ENCODE measurements at places on chromosomes 4 and X.

- no peak for DNase-seq
Observed at GRCh38 chr4:159433337-159433736, 330.5 kb downstream of the RAPGEF2 start.

- no peak for DNase-seq
Observed at GRCh38 chr4:101037938-101038413, 309.4 kb downstream of the PPP3CA start.

DNA sequence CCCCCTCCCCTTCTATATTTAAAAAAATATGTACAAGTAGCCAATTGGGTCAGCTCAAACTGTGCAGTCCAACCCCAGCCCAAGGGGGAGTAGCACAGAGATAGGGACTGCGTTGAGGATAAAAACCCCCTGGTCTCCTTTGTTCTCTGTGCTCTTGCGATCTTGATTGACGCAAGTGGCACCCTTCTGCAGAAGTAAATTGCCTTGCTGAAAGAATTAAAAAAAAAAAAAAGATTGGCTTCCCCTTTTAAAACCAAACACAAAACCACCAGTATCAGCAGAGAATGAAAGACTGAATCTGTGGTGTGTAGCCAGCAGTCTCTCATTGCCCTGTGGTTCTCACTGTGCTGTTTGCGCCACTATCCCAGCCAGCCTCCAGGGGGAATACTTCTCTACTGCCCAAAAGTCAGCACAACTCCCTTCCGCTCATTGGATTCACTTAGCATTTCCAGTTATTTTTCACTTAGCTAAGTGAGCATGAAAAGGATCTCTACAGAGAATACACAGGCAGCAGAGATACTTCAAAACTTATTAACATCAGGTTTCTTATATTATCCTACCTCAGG lies 29.7 kb downstream of the MANBA start:
- DNase-seq: no peak

GRCh38 chr4:21890231-21890630 lies 58.3 kb downstream of the KCNIP4 start:
- no peak for DNase-seq

GRCh38 chrX:107199491-107199890 lies 6.7 kb downstream of the NUP62CL start:
- DNase-seq: no peak

DNA sequence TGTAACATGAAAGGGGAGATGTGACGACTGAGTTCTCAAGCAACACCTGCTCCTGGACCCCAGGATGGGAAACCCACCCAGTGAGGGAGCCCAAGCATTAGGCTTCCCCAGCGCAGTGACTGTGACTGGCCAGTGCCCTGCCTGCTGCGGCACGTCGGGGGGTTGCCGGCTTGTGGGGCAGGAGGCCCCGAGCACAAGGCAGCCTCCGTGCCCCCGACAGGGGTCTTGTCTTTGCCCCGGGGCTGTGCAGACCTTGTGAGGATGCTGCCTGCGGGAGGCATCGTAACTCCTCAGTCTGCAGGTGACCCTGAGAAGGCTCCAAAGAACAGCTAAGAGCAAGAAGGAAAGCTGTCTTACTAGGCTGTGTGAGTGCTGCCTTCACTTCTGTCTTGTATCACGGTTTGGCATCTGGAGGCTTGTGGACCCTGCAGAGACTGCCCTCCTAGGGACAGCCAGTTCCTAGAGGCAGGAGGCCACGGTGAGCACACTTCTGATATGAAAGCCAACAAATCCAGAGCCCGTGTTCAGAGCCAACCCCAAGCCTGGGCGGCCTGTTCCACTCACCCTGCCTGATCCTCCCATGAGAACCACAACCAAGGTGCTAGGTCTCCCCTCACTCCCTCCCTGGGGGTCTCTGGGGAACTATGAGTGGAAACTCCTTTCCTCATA lies 47.7 kb downstream of the FGFRL1 start:
- DNase-seq: no peak

DNA sequence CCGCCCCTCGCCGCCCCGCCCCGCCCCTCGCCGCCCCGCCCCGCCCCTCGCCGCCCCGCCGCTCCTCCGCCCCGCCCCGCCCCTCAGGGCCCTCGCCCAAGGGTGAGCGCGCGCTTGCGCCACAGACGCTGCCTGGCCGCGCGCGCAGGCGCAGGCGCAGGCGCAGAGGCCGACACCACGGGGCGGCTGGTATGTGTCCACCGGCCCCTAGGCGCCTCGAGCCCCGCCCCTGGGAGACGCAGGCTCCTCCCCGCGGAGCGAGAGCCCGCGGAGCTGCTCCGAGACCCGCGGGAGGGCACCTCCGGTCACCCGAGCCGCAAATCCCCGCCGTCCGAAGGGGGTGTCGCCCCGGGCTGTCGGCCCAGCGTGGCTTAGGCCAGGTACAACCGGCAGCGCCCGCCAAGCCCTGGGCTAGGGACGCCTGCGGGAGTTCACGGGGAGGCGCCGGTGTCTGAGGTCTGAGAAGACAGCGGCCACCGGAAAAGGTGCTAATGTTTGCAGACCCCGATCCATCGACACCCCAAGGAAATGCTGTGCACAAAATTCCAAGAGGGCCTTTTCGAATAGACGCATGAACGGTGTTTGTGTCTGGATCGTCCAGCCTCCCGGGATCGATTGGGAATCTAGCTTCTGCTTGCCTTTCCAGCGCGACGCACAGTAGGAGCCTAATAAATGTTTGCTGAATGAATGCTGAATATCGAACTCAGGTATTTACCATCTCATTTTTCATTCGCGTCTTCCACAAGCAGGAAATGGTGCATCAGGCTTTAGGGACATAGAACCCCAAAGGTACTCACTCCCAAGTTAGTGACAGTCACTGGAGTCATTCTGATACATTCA lies 473 bp upstream of the CCNQ start:
- peak; percentile 90 for DNase-seq

GRCh38 chr4:181755846-181756245 lies 487.4 kb upstream of the TENM3 start:
- DNase-seq: no peak

DNA sequence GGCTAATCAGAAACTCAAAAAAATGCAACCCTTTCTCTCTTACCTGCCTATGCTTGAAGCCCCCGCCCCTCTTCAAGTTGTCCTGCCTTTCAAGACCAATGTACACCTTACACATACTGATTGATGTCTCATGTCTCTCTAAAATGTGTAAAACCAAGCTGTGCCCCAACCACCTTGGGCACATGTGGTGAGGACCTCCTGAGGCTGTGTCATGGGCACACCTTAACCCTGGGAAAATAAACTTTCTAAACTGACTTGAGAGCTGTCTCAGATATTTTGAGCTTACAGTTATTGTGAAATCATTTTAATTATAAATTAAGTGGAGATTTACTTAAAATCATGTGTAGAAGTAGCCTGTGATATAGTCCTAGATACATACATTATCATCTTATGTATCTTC lies 22.2 kb downstream of the GUF1 start:
- DNase-seq: no peak

DNA sequence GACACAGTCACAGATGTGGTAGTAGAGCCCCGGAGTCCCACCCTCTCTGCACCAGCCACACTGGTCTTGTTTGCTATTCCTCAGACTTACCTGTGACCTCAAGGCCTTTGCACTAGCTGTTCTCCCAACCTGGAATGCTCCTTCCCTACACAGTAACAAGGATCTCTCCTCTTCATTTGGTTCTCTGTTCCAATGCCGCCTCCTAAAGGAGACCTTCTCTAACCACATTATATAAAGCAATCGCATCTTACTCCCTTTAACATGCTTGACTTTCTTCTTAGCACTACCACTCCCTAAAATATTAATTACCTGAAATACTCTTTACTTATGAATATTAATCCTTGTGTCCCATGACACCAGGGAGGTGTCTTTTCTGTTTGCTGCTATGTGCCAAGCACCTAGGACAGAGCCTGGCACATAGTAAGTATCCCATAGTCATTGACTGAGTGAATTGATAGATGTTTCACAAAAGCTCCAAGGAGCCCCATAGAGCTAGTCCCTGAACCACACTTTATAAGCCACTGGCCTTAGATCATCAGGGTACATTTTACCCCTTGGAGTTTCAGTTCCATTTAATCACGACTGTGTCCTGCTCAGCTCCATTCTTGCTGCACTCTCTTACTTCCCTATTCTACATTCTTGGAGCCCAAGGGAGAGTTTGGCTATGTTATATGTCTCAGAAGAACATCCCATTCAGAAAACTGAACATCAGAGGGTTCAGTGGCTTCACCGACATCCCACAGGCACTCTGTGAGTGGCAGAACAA lies 312.7 kb downstream of the RAB28 start:
- no peak for DNase-seq

DNA sequence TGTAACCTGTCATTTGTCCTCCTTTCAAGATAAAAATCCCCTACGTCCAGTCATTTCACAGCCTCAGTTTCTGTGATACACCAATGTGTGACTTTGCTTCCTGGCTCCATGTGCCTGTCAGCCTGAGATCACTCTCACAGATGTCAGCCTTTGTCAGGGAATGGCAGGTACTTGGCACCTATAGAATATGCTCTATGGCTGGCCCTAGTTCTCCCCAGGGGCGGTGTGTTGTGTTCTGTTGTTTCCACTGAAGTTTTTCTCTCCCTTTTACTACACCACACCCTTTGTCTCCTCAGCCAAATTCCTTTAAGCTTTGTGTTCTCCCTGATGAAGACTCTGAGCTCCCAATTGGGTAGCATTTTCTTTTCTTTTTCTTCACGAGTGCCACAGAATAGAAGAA lies 81.7 kb downstream of the ALPK1 start:
- DNase-seq: no peak

DNA sequence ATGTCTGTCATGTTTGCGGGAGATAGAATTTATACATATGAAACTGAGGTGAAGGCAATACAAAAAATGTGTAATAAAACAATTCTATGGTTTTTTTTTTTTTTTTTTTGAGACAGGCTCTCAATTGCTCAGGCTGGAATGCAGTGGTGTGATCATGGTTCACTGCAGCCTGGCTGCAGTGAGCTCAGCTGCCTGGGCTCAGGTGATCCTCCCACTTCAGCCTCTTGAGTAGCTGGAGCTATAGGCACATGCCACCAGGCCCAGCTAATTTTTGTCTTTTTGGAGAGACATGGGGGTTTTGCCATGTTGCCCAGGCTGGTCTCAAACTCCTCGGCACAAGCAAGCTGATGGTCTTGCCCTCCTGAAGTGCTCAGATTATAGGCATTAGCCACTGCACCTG lies 10.1 kb downstream of the RADX start:
- no peak for DNase-seq

DNA sequence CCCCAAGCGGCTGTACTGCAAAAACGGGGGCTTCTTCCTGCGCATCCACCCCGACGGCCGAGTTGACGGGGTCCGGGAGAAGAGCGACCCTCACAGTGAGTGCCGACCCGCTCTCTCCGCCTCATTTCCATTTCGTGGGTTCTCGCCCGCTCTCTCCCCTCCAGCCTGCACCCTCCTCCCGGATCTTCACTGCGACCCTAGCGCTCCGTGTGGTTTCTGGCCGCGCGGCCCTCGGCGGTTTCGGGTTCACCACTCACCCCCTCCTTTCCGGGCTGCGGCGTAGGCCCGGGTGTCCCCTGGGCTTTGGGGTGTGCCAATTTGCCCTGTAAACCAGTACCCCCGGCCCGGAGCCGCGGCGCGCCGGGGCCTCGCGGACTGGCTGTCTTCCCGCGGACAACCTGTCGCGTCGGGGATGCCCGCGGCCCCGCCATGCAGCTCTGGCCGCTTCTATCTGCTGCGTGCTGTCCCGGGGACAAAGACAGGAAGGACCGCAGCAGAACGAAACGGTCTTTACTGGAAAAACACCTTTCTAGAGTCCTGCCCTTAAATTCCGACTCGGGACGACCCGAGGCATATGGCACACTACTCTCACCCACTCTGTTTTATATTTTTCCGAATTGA lies 737 bp downstream of the FGF2 start:
- DNase-seq: peak; percentile 45

- peak; percentile 24 for DNase-seq
Observed at GRCh38 chr4:156971676-156972378, at the start of gene PDGFC. PDGFC (minus strand) TSS chr4:156971799; CDS start chr4:156970903, 896 bp downstream.

- no peak for DNase-seq
Observed at GRCh38 chr4:185054272-185054671, 36.0 kb downstream of the HELT start.

DNA sequence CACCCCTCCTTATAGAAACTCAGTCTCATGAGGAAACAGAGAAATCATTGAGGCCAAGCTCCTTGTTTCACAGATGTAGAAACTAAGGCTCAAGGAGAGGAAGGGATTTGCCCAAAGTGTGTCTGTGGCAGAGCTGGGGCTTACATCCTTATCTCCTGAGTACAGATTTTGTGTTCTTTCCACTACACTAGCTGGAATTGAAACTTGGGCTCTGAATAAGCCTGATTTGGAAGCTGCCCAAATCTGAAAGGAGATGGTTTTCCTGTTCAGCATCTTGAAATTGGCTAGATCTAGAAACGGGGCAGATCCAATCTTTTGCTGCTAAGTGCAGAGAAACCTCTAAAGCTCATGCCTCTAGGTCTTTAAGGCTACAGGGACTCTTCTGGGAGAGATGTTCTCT lies 24.3 kb downstream of the AWAT2 start:
- DNase-seq: no peak

DNA sequence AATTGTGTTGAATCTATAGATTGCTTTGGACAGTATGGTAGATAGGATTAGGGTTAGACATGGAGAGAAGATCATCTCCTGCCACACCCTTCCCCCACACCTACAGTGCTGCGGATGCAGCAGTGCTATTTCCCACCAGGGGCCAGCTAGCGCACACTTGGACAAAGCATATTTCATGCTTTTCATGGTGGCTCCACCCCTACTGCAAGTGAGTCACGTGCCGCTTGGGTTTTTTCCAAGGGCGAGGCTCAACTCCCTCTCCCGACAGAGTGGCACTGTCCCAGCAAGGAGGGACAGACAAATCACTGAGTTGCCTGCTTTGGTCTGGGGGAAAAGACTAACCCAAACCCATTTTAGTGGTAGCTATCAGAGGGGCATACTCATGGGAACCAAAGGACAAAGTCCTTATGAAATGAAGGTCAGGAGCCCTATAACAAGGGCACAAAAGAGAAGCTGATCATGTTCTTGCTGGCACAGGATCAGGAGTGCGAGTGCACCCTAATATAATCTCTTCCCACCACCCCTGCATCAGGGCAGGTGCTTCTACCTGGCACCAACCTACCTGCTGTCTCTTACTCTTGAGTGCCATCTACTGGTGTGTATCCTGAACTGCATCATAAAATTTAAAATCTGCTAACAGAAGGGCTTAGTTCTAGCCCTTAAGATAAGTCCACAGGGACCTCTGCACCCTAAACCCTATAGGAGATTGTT lies 55.1 kb upstream of the PGAM4 start:
- peak; percentile 2 for DNase-seq

DNA sequence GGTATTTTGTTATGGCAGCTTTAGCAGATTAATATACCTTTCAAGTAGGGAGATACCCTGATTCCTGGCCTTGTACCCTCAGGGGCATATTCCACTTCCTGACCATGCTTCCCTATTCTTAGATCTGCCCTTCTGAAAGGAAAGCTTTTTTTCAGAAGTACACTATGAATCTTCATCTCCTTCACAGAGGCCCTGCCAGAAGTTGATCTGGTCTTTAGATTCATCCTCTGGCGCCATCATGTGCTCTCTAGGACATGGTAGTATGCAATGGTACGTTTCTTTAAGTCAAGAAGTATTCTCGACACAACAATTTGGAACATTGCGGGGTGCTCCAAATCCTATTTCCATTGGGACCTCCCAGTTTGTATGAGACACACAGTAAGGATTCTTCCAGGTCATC lies 39.6 kb upstream of the DIPK2B start:
- no peak for DNase-seq

All from stimulated activated CD4-positive, alpha-beta T cell treated with anti-CD3 and anti-CD28 coated beads, Interleukin-15, amount 100 ng/mL, for 24 hours (primary cell).